AML-193 (cell line): ENCODE measurements at places on chromosomes 4 and X.

GRCh38 chrX:40402831-40403533 is 177.8 kb upstream of the ATP6AP2 start:
- no peak for DNase-seq

GRCh38 chr4:82090717-82091116 is 283.1 kb downstream of the HNRNPD start:
- DNase-seq = no peak

- no peak for DNase-seq
Measured at GRCh38 chr4:1208970-1209704, 36.8 kb upstream of the SPON2 start.

DNA sequence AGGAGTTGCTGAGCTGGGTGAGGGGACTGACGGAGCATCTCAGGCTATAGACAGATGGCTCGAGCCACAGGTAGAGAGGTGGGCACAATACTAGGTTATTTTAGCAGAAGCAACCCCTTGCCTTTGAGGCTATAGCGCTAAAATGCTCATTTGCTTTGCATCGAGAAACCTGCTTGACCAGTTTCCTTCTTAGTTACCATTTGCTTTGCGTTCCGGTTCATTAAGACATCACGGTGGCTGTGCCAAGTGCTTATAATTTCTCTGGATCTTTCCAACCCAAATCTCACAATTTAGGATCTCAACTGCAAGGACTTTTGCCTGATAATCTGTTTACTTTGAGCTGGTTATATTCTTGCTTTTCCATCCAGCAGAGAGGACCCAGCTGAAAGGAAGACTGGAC is 40.8 kb downstream of the DLG3 start:
- DNase-seq = no peak

DNA sequence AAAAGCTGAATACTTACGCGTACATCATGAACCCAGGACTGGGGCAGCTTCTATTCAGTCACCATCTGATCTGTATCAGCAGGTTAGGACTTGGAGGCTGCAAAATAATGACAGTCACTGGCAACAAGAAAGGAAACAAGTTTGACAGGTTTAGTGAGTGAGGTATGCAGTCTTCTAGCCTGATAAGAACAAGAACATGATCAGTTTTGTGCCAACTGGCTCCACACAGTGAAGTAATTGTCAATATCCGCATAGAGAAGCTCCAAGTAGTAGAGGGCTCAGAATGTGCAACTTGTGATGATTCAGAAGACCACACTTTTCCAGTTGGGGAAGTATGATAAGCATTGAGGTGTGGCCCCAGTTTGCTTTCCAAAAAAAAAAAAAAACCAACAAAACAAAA is at the start of gene TMPRSS11F:
Gene TMPRSS11F, minus strand, starts transcription at position 77 of the 400 bp plus-strand sequence. Its CDS starts 49 bp downstream, at position 28.
- no peak for DNase-seq

- no peak for DNase-seq
Measured at GRCh38 chrX:13863324-13863723, 46.4 kb upstream of the GPM6B start.

- DNase-seq = no peak
Measured at GRCh38 chr4:139907001-139907809, 241.6 kb downstream of the MGST2 start.

DNA sequence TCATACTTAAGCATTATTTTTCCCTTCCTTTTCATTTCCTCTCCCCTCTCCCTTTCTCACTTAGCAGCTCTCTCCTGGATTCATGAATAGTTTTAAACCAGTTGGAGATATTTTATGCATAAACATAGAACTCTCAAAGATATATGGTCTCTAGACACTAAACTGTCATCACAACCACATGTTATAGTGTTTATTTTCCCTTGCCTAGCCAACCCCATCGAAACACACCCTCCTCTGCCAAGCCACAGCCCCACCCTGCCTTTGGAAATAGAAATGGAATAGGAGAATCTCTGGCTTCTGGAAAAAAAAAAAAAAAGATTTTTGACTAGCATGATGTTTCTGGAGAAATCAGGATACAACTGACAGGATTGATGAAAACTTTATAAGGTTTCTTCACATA is 64.8 kb upstream of the RBPJ start:
- DNase-seq = no peak

DNA sequence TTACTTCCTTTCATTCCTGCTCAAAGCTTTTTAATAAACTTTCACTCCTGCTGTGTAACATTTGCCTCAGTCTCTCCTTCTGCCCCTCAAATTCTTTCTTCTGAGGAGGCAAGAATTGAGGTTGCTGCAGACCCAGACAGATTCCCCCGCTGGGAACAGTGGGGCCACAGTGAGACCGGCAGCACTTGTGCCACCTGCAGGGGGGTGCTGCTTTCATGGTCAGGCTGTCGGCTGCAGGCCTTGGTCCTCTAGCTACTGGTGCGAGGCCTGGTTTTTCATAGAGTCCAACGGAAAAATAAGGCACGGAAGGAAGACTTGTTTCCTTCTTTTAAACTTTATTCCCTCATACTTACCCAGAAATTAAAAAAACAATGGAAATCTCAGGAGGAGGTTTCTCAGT is 296.7 kb downstream of the NR3C2 start:
- no peak for DNase-seq

DNA sequence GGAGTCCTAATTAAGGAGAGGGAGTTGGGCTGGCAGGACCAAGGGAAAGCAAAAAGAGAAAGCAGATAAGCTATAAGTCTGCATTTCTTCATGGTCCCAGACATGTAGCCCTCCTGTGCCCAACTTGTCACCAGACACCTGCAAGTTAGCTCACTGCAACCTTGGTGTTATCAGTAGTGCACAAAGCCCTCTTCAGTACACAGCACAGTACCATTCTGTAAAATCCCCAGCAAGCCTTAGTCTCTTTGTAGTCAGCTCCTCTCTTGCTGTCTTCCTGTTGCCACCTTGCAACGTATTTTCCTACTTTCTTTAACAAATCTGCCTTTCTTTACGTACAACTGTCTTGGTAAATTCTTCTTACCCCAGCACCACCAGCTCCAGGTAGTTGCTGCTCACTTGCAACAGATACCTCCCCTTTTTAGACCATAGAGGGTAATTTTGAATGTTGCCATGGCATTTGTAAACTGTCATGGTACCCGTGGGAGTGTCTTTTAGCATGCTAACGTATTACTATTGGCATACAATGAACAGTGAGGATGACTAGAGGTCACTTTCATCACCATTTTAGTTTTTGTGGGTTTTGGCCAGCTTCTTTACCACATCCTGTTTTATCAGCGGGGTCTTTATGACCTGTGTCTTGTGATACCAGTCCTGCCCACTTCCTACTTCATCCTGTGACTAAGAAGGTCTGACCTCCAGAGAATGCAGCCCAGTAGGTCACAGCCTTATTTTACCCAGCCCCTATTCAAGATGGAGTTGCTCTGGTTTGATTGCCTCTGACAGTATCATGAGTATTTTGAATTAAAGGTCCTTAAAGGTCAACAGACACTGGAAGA is 28.3 kb upstream of the AP1S2 start:
- peak; percentile 38 for DNase-seq

DNA sequence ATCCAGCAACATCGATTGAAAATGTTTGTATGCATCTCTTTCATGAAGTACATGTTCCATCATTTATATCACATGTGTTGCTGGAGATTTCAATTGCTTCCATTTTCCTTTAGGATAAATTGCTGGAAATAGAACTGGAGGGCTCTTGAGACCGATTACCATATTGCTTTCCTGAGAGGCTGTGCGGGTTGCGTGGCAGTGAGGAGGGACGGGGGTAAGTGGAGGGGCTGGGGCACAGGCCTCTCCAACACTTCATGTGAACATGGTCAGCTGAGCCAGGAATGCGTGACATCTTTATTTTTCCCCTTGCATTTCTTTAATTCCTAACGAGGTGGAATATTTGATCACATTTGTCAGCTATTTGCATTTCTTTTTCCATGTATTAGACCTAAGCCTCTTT is 144.6 kb downstream of the TBL1X start:
- no peak for DNase-seq

DNA sequence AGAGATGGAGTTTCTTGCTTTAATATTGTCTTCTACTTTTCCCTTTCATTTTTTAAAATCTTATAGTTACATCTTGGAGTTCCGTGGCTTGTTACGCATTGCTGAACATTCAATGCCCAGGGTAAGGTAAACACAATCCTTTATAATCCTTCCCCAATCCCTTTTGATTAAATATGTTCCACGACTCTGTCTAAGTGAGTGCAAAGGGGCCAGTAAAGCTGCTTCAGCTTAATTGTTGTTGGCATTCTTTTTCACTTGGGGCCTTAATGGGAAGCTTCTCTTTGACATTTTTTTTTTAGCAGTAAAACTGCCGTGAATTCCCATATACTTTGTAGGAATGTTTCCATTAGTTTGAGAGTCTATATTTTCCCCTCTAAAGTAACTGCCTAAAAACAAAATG is 1028.1 kb downstream of the C4orf33 start:
- no peak for DNase-seq

- DNase-seq = no peak
Measured at GRCh38 chr4:91325495-91325894, 978.3 kb upstream of the GRID2 start.

- DNase-seq = no peak
Measured at GRCh38 chrX:56793521-56794320, 64.7 kb downstream of the NBDY start.

DNA sequence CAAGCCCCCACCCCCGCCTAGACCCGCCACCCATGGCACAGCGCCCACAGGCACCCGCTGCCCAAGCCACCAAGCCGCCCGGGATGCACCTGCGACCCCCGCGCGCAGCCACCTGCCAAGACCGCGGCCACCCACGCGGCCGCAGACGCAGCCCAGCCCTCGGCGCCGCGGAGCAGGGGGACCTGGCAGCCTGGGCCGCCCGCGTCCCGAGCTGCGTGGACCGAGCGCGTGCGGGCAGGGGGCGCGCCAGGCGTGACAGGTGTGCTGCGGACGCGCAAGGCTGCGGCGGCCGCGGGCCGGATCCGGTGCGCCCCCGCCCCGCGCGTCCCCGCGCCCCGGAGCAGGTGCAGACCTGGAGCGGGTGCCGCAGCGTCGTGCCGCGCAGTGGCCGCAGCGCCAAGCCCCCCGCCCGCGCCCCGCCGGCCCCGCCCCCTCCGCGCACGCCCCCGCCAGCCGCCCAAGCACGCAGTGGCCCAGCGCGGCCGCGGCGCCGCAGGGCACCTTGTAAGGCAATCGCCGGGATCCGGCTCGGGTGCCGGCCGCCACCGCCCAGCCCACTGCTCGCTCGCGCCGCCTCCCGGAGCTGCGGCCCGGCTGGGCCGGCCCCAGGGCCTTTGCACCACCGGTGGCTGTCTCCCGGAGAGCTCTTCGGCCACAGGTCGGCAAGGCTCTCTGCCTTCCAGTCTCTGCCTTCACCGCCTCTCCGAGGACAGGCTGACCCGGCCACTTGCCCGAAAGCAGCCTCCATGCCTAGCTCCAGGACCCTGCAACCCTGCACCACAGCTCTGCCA is at the start of gene PNCK:
Gene PNCK, minus strand, starts transcription at position 386 of the 791 bp plus-strand sequence. CDS start 737 bp downstream, outside the sequence.
- DNase-seq = no peak

DNA sequence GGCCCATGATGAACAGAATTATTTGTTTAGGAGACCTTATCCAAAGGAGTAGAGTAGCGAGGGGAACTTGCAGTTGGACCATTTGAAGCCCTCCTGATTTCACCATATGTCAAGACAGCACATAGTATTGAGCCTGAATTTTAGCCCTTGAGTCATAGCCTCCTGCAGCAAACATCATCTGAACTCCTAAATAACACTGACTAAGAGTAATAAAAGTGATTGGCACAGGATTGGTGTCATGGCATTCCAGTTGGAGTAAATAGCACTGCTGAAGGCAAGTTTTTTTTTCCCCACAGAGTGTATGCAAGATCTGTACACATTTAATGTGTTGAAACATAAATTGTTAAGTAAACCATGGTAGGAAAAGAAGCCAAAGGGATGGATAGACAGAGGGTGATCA is 89.0 kb downstream of the COMMD8 start:
- DNase-seq = no peak

- DNase-seq = no peak
Measured at GRCh38 chr4:84239278-84239845, 259.7 kb downstream of the NKX6-1 start.

GRCh38 chrX:77444545-77444944 is 2.6 kb upstream of the FGF16 start:
- DNase-seq = no peak

DNA sequence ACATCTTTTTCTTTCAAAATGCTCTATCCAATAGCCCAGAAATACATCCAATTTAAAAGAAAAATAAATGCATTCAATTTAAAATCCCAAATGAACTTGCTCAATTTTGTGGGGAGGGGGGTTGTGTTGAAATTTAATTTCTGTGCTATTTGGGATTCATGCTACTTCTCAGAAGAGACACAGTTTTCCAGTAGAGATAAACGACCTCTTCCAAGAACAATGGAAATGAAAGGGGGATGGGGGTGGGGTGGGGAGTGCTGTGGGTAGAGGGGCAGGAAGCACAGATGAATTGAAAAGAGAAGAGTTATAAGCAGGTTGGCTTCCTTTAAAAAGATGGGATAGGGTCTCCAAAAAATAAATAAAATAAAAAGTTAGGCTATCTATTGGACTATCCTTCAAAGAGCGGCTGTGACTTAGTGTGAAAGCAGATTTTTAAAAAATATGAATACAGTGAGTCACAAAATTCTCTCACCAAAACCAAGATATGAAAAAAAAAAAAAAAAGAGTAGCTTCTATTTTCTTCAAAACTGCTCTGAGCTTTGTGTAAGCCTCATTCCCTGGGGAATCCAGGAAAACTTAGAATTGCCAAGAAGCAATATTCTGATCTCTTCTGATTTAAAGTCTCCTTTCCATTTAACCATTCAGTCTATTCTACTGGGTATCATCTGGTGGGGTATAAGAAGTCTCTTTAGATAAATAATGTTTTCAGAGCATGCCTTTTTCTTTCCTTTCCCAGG is 324.3 kb downstream of the PTTG2 start:
- DNase-seq = no peak

DNA sequence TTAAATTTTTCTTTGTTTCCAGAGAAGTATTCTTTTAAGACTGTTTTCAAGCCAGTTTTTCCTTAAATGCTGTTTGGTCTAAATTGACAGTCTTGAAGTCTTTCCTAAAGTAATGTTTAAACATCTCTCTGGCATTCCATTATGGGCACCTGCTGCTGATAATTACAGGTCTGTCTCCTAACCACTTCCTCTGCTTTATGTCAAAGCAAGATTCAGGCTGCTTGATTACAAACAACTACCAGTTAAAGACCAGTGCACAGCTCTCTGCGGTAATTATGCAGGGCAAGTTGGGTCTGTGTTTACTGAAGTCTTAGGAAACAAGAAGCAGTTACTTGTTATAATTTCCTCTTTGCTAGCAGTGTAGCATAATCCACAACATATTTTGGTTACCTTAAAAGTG is 17.6 kb downstream of the UNC5C start:
- no peak for DNase-seq

DNA sequence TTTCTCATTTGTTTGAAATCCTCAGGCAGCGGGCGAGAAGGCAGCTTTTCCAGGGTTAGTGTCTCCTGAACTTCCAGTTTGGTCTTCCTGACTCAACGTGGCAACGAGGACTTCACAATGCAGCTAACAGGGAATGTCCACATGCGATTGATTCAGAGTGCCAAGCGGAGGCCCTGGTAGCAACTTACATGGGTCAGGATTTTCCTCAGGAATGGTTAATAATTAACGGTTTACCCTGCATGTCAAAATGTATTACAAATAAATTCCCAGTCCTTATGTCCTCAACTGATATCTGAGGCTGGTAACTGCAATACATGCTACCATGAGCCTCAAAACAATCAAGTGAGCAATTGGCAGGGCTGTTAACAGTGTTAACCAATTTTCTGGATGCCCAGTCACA is 67.2 kb downstream of the MAP3K15 start:
- no peak for DNase-seq
